ENCODE measurements at places on chromosomes 7 and 10. TPM values are rescaled to one million over a fixed set of nuclear protein-coding genes. Genes with fewer than 3 reads are reported as not detected.

GRCh38 chr10:63253040-63253439, 119.9 kb downstream of the NRBF2 start:
- no peak for DNase-seq

The MBL2 gene
- polyA plus RNA-seq, result not detected

The SNX13 gene
- 5.0 TPM for polyA plus RNA-seq

DNA sequence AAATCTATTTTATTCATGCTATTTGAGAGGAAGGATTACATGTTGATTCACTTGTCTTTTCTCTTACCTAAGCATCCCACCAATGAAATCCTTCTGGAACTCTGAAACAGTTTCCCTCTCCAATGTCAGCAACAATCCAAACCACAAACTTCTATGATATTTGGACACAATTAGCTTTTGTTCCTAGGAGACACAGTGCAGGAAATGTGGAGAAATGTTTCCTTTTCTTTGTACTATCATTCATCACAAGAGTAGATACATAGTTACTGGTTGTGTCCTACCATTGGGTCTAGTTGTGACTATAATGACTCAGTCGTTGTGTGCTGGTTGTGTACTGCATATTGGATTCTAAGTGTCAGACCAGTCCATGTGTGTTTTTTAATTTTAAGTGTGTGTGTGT, 156.8 kb upstream of the MAGI2 start:
- DNase-seq, result no peak

The CLCN1 gene
- not detected for polyA plus RNA-seq

- DNase-seq, result peak; percentile 34
Observed at GRCh38 chr10:4947635-4948596, 15.3 kb upstream of the AKR1C1 start.

- no peak for DNase-seq
Observed at GRCh38 chr10:46069771-46070463, 23.8 kb upstream of the MSMB start.

- DNase-seq, result no peak
Observed at GRCh38 chr7:123271856-123272255, 72.1 kb upstream of the SLC13A1 start.

The PPP1R3A gene
- polyA plus RNA-seq, result not detected

The ASB10 gene
- not detected for polyA plus RNA-seq
